Activated CD8-positive, alpha-beta memory T cell treated with anti-CD3 and anti-CD28 coated beads for 48 hours (primary cell): ENCODE measurements at places on chromosomes 3 and 15.

- DNase-seq = no peak
Observed at GRCh38 chr3:69524816-69525215, 138.9 kb upstream of the FRMD4B start.

GRCh38 chr3:138861798-138862197 lies 27.1 kb upstream of the PIK3CB start:
- no peak for DNase-seq

- no peak for DNase-seq
Observed at GRCh38 chr15:55977231-55977630, 16.2 kb downstream of the NEDD4 start.

DNA sequence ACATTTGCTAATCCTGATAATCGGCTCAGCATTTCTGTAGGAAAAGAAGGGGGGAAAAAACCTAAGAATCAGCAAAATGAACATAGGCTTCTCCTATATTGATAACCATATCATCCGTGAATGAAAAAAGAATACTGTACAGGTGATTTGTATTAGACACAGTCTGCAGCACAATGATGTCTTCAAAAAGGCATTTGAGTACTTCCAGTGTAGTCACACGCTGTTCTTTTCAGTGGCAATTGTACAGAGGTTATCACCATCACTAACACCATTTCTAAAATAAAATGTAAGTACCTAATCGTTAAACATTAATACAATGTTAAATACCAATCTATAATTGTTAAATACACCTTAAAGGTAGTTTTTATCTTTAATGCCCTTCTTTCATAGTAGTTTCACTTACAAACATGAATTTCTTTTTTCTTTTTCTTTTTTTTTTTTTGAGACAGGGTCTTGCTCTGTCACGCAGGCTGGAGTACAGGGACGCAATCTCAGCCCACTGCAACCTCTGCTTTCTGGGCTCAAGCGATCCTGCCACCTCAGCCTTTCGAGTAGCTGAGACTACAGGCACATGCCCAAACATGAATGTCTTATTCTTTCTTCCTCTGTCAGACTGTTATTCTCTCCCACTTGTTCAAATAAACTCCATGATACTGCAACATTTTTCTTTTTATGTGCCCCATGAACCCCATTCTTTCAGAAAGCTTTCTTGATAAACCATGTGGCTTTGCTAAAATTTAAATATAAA lies 18.4 kb downstream of the GOLGB1 start:
- DNase-seq = no peak

DNA sequence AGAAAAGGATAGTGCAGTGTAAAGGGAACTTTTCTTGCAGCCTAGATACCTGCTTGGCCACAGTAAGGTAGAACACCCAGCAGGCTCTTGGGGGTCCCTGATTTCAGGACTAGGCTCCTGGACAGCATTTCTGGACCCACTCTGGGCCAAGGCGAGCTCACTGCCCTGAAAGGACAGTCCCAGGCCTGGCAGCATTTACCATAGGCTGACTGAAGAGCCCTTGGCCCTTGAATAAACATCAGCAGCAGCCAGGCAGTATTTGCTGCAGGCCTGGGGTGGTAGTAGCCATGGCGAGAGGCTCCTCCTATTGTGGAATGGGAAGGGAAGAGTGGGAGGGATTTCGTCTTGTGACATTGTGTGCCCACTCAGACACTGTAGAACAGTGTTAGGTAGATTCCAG lies 529.2 kb downstream of the TUSC7 start:
- DNase-seq = no peak

DNA sequence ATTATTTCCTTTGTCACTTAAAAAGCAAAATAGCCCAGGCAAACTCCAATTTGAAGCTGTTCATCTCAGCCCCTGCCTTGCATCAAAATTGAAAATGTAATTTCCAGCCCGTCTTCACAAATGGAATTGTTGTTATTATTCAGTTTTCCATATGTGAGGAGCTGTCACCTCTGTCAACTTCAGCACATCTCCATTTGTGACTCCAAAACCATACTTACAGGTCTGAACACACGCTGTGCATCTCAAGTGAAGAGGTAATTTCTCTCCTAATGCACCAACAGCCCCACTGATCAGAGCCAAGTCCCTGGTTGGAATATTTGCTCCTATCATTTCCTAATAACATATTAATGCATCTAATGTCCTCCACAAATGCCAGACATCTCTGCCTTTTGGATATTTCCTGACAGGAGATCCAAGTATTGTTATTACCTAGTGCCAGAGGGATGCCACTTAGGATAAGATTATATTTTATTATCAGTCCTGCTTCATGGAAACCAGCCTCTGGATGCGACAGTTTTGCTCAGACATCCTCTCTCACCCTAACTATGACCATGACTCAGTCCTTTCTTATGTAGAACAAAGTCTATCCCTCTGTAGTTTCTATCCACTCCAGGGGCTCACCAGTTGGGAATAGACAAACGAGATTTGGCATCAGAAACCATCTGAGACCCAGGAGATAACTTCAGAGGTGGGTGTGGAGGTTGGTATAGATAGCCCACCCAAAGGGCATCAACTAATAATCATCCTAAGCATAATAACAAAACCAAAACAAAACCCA lies 379.8 kb downstream of the VPS13C start:
- no peak for DNase-seq

DNA sequence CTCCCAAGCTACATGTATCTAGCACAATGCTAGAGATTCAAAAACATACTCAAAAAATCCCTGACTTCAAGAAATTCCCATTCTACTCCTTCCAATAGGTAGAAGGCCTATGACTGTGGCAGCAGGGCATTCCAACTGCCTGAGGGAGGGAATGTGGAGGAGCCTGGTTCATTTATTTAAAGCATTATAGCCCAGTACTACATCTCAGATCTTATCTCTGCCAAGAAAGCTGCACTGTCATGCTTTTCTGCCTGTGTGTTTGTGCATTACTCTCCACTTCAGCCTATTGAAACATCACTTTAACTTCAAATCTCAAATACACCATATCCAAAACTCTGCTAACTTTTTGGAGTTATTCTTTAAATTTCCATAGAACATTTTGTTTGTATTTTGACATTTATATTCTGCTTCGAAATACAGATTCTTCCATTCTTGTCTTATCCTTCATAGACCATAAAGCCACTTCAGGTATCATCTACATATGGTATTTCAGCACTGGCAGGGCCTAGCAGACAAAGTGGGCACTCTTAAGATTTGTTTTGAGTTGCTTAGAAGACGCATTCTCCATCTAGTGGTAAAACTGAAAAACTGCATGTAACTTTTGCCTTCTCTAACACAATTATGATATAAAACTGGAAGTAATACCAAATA lies 59.1 kb upstream of the NEDD4 start:
- DNase-seq = no peak

- DNase-seq = no peak
Observed at GRCh38 chr3:29346828-29347227, 66.0 kb downstream of the RBMS3 start.

- DNase-seq = no peak
Observed at GRCh38 chr15:85758655-85758978, 36.1 kb downstream of the KLHL25 start.

GRCh38 chr3:120432150-120432860 lies 18.5 kb downstream of the FSTL1 start:
- no peak for DNase-seq

- no peak for DNase-seq
Observed at GRCh38 chr3:40913641-40914040, 285.7 kb upstream of the CTNNB1 start.

DNA sequence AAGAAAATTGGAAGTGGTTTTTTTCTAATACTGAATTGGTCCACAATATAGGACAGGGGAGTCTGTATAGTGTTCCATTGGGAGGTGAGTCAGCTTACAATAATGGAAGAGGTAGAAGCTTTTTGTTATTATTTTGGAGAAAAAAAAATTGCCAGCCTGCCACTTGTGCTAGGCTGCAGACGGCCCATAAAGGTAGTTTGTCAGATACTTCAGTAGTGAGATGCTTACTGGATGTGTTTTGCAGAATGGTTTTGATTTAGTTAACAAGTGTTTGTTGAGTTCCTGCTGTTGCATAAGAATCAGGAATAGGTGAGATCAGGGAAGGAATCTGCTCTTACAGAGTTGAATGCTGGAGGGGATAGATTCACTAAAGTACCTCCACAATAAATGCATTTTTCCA lies 1.0 kb downstream of the DTWD1 start:
- DNase-seq = no peak

- no peak for DNase-seq
Observed at GRCh38 chr15:96565266-96565665, 234.8 kb downstream of the NR2F2 start.
